ENCODE measurements at places on chromosomes 4 and X.

DNA sequence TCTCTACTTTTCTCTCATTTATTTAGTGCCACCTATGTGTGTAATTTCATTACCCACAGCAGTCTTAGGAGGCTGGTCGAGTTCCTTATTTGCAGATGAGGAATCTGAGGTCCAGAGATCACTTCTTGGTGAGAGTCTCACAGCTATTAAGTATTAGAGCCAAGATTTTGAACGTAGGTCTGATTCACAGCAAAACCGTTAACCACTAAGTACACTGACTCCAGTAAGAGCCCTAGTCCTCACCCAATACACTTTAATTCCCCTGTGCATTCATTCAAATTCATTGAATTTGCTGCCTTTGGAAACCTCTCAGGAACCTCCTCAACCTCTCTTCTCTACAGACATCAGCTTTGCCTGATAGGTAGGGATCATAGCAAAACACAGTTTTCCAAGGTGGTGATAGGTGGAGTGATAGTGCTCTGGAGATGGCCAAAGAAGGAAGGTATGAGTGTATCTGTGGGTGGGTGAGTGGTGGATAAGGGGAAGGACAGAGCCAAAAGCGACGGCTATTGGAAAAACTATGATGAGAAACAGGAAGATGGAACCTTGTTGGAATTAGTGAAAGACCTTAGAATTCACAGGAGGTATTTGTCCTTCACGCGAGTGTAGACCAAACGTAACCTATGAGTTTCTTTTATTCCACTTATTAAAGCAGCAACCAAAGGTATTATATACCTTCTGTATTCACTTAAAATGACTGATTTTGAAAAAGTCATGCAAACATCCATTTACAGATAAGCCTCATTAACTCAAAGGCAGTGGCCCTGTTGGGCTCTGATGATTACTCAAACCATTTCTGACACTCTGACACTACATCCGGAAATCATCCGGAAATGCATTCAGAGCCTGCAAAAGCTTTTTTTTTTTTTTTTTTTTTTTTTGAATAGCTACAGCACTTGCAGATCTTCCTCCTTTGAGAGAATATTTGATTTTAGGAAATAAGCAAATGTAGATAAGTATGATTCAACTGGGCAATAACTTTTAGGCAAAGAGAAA, 6.3 kb downstream of the FMR1 start:
- peak; percentile 66 for DNase-seq

GRCh38 chr4:150457802-150458201, 124.1 kb upstream of the MAB21L2 start:
- DNase-seq: no peak

- no peak for DNase-seq
Measured at GRCh38 chrX:1407035-1407434, 15.1 kb upstream of the SLC25A6 start.

GRCh38 chrX:11908371-11908770, 150.3 kb downstream of the MSL3 start:
- DNase-seq: peak; percentile 45

- DNase-seq: peak; percentile 4
Measured at GRCh38 chr4:87620491-87620890, 12.2 kb downstream of the DSPP start.

Data from fibroblast of mammary gland (primary cell).